Effector memory CD8-positive, alpha-beta T cell (primary cell): ENCODE measurements at places on chromosomes 1 and 21.

DNA sequence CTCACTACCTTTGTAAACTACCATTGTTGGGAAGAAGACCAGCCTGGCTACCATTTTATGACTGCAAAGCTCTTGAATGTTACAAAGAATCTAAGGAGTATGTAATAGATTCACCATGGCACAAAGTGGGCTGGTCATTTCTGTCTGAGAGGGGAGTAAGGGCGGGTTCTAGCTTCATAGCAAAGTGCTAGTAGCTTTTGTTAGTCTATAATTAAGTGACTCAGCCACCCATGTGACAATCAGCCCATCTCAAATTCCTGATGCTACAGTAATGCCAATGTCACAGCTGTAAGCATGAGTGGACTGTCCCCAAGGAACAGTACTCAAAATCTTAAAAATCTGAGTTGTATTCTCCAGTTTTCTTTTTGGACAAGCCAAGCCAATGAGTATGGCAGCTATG lies 15.4 kb upstream of the OTUD3 start:
- H3K36me3 ChIP-seq, result no peaks in the 10 kb centered on the region
- no peak for DNase-seq
- no peak overlapping the region for H3K27ac ChIP-seq
- no peaks in the 10 kb centered on the region for H3K4me1 ChIP-seq

DNA sequence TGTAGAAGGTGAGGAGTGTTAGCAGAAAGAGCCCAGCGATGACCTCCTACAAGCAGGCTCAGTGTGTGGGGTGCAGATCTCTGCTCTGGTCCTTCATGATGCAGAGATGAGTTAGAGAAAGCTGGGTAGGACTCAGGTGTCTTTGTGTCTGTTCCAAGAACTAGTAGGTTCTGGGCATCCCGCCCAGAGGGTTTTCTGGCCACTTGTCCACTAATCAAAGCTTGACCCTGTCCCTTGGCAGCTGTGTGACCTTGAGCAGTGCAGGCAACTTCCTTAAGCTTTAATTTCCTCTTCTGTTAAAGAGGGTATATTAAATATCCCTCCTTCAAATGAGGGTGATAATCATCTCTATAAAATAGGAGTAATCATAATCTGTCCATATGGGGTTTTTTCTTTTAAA lies 54.7 kb upstream of the WNT4 start:
- H3K4me3 ChIP-seq, result no peak overlapping the region
- peaks cover 48% of the 10 kb centered on the region for H3K27me3 ChIP-seq
- no peaks in the 10 kb centered on the region for H3K4me1 ChIP-seq

DNA sequence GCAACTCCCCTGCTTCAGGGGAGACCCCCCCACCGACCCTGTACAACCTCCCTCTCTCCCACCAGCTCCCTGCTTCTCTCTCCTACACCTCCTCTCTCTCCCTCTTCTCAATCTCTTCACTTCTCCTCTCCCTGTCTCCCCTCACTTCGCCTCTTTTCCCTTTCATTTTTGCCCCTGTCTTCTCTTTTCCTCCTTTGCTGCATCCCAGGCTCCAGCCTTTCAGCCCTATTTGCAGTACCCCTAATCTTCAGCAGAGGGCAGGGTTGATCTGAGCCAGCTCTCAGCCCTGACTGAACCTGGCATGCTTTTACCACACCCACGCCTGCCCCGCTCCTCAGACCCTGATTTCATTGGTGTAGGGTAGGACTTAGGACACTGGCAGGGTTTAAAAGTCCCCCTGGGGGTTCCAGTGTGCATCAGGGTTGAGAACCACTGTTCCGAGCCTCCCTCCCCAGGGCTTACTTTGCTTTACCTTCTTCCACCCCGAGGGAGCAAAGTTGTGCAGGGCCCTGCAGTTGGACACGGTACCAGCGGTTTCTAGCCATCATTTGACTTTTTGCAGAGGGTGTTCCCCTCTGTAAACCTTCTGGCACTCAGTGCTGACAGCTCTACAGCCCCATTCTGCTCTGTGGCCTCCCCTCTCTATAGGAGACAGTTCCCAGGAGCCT lies 67.3 kb upstream of the CNTN2 start:
- H3K27ac ChIP-seq, result no peak overlapping the region
- peak; percentile 42 for DNase-seq
- no peak overlapping the region for H3K4me3 ChIP-seq
- H3K4me1 ChIP-seq, result peaks cover 1% of the 10 kb centered on the region

- no peaks in the 10 kb centered on the region for H3K27me3 ChIP-seq
- no peak for DNase-seq
- no peaks in the 10 kb centered on the region for H3K4me1 ChIP-seq
- H3K4me3 ChIP-seq, result no peak overlapping the region
- peaks cover 4% of the 10 kb centered on the region for H3K36me3 ChIP-seq
- no peak overlapping the region for H3K27ac ChIP-seq
Measured at GRCh38 chr1:54109129-54110090, 43.4 kb downstream of the CDCP2 start.

DNA sequence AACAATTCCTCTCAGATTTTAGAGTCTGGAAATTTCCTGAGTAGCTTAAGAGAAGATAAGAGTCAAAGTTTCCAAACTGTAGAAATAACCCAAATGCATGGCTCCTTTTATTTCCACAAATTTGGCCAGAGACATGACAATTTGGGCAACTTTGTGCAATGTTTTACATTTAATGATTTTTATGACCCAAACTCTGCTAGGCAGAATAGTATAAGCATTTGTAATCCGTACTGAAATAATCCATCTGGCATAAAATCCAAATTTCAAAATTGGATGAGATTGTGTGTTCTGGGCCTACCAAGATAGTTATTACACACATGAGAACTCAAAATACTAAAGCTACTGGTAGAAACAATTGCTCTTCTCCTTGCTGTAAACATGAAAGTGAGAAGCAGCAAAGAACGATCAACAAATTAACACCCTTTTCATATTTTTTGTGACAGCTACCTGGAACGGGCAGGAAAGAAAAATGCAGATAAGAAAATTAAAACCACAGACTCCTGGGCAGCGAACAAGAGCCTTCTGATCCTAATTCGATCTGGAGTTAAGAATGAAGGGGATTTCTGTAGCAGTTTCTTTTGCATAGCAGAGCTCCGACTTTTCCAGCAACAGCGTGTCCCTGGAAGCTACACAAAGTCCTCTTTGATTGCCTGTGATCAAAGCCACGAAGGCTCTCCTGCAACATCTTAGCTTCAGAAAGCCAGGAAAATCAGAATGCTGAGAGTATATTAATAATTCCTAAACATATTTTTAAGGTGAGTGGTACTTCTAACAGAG lies 191.2 kb downstream of the GRIK1 start:
- H3K27me3 ChIP-seq, result no peaks in the 10 kb centered on the region
- H3K4me1 ChIP-seq, result no peaks in the 10 kb centered on the region
- DNase-seq, result no peak
- no peak overlapping the region for H3K4me3 ChIP-seq
- H3K27ac ChIP-seq, result no peak overlapping the region
- H3K36me3 ChIP-seq, result no peaks in the 10 kb centered on the region

GRCh38 chr21:43965911-43966585 lies 46.1 kb upstream of the TRAPPC10 start:
- DNase-seq, result no peak
- no peak overlapping the region for H3K4me3 ChIP-seq

- H3K36me3 ChIP-seq, result no peaks in the 10 kb centered on the region
- H3K27ac ChIP-seq, result no peak overlapping the region
- H3K4me1 ChIP-seq, result no peaks in the 10 kb centered on the region
- peaks cover 17% of the 10 kb centered on the region for H3K27me3 ChIP-seq
- no peak overlapping the region for H3K4me3 ChIP-seq
Measured at GRCh38 chr1:115229016-115229415, 109.0 kb downstream of the NGF start.

DNA sequence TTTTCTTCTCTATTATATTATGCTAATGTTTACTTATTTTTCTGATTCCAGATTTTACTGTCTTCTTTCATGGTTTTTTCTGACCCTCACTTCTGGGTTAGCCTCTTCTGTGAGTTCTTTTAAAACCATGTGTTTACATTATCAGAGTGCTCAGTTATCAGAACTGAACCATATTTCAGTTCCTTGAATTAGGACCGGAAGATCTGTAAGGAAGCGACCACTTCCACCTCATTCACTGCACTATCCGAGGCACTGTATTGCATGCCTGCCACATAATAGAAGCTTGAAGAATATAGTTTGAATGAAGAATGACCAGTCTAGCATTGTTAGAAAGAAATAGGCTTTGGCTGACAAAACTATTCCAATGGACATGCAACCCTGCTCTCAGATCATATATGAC lies 281.0 kb upstream of the DEPDC1 start:
- H3K36me3 ChIP-seq, result no peaks in the 10 kb centered on the region
- H3K4me3 ChIP-seq, result no peak overlapping the region
- no peak overlapping the region for H3K27ac ChIP-seq
- no peaks in the 10 kb centered on the region for H3K4me1 ChIP-seq

DNA sequence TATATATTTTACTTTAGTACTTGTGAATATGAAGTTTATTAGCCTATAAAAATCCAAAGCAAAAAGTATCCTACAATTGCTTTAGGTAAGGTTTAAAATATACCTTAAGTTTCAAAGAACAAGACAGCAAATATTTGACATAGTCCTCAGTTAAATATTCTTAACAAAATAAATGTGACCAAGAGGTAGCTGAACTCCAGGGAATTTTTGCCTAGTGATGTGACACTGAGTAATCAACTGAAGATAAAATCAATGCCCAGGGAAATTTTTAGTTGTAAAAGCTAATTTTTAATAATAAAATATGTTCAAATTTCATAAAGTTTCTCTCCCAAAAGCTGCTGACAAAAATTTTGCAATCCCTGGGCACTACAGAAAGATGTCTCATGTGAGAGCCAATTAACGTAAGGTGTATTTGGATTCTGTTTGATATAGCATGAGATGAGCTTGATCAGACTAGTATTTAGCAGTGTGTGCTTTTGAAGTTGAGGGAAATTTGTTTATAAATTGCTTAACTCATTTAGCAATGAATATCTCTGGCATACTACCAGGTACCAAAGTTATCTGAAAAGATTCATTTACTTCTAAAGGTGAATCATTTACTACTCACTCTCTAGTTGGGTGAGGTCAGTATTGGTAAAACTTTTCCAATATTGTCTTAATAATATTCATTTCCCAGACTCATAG lies 80.2 kb upstream of the PALMD start:
- no peak overlapping the region for H3K27ac ChIP-seq
- H3K4me1 ChIP-seq, result no peaks in the 10 kb centered on the region
- no peaks in the 10 kb centered on the region for H3K36me3 ChIP-seq
- no peaks in the 10 kb centered on the region for H3K27me3 ChIP-seq
- no peak for DNase-seq
- no peak overlapping the region for H3K4me3 ChIP-seq

GRCh38 chr1:226711976-226712741 lies 26.9 kb downstream of the ITPKB start:
- H3K27ac ChIP-seq, result peak overlapping the region; percentile 91
- no peaks in the 10 kb centered on the region for H3K27me3 ChIP-seq
- peaks cover 77% of the 10 kb centered on the region for H3K4me1 ChIP-seq

- peaks cover 4% of the 10 kb centered on the region for H3K36me3 ChIP-seq
- no peaks in the 10 kb centered on the region for H3K4me1 ChIP-seq
- H3K27me3 ChIP-seq, result peaks cover 28% of the 10 kb centered on the region
- no peak for DNase-seq
- H3K4me3 ChIP-seq, result no peak overlapping the region
Measured at GRCh38 chr1:92774407-92774806, 10.5 kb downstream of the EVI5 start.

DNA sequence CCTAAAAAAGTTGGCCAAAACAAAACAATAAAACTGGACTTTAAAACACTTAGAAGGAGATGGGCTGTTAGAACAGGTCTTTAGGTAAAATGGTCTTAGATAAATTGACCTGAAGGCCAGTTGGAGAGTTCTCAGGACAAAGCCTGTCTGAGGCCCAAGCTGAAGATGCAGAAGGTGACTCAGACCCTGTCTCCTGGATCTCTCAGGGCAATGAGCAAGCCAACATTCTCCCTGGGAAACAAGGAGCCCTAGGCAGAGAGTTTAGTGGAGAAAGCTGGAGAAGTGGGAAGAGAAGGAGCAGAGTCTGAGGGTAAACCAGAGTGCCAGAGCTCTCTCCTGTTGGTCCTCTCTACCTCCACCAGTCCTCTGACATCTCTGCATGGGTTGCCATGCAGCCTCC lies 70.1 kb downstream of the FCRL5 start:
- H3K27ac ChIP-seq, result no peak overlapping the region
- no peak for DNase-seq
- H3K4me1 ChIP-seq, result no peaks in the 10 kb centered on the region
- no peak overlapping the region for H3K4me3 ChIP-seq

- no peak overlapping the region for H3K4me3 ChIP-seq
- H3K27ac ChIP-seq, result no peak overlapping the region
- no peak for DNase-seq
- H3K27me3 ChIP-seq, result peaks cover 14% of the 10 kb centered on the region
- H3K4me1 ChIP-seq, result no peaks in the 10 kb centered on the region
Measured at GRCh38 chr1:64236541-64236954, 33.1 kb downstream of the UBE2U start.

- no peaks in the 10 kb centered on the region for H3K4me1 ChIP-seq
- no peaks in the 10 kb centered on the region for H3K36me3 ChIP-seq
- DNase-seq, result no peak
- no peaks in the 10 kb centered on the region for H3K27me3 ChIP-seq
- H3K27ac ChIP-seq, result no peak overlapping the region
Measured at GRCh38 chr1:41101950-41102607, 80.6 kb upstream of the SLFNL1 start.

GRCh38 chr1:34885405-34886247 lies 26.1 kb upstream of the SMIM12 start:
- peaks cover 4% of the 10 kb centered on the region for H3K4me1 ChIP-seq
- no peaks in the 10 kb centered on the region for H3K36me3 ChIP-seq
- H3K4me3 ChIP-seq, result peak overlapping the region; percentile 72
- DNase-seq, result no peak

DNA sequence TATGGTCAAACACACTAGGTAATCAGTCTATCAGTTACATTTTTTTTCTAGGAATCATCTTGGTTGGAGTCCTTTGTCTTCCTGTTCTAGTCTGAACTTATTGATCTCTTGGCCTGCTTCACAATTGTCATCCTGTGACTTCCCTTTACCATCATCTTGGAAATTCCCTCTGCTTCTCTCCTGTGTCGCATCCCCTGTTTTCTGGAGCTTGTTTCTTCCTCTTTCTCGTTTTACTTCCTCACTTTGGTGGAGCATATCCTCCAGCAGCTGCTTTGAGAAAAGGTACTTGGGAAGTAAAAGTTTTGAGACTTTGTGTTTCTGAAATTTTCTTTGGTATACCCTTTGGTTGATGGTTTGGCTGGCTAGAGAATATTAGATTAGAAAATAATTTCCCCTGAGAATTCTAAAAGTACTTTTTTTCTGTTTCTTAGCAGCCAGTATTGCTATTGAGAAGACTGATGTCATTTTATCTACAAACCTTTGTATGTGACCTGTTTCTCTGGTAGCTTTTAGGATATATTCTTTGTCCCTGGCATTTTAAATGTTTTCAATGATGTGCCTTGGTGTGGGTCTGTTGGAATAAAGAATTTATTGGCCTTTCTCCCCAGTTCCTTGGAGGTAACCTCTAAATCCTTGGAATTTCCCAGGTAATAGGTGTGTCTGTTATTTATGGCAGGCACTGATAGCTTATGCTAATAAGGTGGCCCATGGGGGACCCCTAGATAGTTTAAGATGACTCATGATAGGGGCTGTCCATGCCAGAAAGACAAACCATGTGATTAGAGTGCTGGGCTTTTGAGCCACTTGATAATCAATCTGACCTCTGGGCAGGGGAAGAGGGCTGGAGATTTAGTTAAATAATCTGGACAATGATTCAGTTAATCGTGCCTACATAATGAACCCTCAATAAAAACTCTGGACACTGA lies 6.1 kb upstream of the MYCL start:
- H3K27ac ChIP-seq, result no peak overlapping the region
- DNase-seq, result no peak
- no peaks in the 10 kb centered on the region for H3K4me1 ChIP-seq
- H3K27me3 ChIP-seq, result peaks cover 56% of the 10 kb centered on the region
- no peak overlapping the region for H3K4me3 ChIP-seq
